Umbilical cord (tissue), 2 donors: ENCODE measurements at places on chromosomes 5 and 9.
A peak's percentile ranks its signal among the peaks of the same experiment; 100 is the strongest.

DNA sequence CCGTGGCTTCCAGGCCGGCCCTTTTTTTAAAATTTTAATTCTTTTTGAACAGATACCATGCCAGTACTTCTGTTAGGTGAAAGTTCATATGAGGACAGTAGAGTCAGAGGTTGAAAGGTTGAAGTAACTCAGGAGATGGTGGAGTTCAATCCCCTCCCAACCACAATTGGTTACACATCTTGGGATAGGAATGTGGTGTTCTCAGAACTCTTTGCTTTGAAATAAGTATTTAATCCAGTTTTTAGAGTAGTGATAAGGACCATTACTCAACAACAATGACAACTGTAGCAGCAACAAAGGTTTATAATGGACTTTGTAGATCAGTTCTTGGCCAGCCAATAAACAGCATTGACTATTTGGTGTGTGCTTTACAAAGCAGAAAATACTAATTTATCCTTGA, 116.0 kb downstream of the ARHGAP26 start:
- no peak for DNase-seq

DNA sequence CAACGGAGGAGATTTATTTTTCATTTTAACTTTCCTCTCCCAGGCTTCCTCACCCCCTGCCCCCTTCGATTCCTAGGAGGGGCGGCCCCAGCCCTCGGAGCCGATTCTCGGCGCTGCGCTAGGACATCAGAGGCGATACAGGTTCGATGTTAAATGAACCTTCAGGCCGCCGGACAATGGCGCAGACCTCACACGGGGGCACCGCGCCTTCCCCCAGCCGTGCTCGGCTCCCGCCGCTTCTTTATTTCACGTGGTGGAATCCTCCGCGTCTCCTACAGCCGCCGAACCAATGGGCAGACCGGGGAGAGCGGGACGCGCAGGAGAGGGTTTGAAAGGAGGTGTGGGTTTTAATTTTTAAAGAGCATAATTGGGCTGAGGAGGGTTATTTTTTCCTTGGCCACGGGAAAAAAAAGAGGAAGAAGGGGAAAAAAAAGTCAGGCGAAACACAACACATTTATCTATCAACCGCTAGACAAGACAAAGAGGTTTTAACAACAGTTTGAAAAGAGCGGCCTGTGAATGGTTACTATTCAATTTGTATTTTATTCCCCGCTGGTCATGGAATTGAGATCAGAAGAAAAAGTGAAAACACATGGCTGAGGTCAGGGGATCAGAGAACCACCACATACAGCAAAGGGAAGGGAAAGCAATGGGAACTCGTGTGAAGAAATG, 126.8 kb downstream of the TMEM174 start:
- no peak for DNase-seq

DNA sequence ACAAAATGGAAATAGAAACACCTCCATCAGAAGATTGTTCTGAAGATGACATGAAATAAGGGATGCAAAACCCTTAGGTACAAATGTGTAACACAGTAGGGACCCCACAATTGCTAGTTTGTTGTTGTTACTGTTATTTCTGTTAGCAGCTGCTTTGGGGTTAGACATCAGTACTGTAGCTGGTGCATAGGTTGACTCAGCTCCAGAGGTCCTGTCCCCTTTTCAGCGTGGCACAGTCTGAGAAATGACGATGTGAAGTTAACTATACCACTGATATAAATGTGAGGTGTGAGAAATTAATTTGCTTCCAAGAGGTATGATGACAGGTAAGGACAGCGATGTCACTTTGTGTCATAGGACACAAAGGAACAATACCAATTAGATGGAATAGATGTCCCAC, 384.6 kb upstream of the KLF4 start:
- no peak for DNase-seq

GRCh38 chr9:79255651-79256260, 316.0 kb upstream of the TLE4 start:
- DNase-seq, result no peak

DNA sequence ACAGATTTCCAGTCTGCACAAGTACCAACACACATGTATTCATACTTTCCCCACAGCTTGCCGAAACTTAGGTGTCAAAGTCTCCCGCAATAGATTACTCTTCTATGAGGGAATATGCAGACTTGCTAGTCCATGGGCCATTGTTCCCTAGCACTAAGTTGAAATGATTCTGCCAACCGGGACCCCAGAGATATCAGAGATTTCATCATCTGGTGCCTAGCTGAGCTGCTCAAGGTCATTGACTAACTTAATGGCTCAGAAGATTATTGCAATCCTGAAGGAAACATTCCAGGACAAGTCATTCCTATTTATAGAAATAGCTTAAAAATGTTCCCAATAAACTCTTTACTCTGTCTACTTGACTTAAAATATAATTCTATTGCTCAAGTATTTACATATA, 202.6 kb downstream of the PIK3R1 start:
- DNase-seq, result peak; percentile 78

- no peak for DNase-seq
Measured at GRCh38 chr5:141597394-141597793, 21.4 kb downstream of the DIAPH1 start.

GRCh38 chr9:104746285-104746684, 1.2 kb upstream of the NIPSNAP3A start:
- no peak for DNase-seq

DNA sequence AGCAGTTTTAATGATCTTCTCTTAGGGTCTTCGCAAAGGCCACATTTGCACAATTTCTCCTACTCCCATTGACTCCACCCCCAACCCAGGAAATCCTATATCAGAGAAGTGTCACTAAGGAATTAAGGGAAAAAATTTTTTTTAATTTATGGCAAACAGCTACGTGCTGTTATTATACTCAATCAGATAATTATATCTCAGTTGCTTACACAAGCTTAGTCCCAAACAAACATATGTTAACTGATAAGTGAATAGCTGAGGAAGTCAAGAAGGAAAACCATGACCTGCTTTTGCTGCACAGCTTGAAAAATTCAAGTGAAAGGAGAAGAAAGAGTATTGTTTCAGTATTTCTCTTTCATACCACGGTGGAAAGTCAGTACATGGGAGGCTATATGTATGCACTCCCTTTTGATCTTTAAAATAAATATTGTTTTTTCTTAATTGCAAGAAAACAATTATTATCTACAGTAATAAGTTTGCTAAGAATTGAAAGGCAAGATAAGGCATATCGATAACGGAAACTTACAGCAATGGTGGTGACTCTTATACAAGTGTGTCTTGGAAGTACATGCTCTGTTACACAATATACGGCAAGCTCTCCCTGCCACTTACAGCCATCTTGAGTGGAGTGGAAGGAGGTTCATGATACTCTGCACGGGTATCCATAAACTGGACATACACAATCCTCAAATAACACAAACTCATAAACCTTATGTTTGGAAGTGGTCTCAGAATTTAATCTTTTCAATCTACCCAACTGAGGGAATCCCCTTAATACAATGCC, 167.9 kb upstream of the FREM1 start:
- peak; percentile 31 for DNase-seq

GRCh38 chr9:117718701-117719100, 14.5 kb downstream of the TLR4 start:
- no peak for DNase-seq

GRCh38 chr5:57211039-57211438, 37.2 kb downstream of the GPBP1 start:
- no peak for DNase-seq

GRCh38 chr9:36892279-36892678, 141.8 kb downstream of the PAX5 start:
- no peak for DNase-seq

DNA sequence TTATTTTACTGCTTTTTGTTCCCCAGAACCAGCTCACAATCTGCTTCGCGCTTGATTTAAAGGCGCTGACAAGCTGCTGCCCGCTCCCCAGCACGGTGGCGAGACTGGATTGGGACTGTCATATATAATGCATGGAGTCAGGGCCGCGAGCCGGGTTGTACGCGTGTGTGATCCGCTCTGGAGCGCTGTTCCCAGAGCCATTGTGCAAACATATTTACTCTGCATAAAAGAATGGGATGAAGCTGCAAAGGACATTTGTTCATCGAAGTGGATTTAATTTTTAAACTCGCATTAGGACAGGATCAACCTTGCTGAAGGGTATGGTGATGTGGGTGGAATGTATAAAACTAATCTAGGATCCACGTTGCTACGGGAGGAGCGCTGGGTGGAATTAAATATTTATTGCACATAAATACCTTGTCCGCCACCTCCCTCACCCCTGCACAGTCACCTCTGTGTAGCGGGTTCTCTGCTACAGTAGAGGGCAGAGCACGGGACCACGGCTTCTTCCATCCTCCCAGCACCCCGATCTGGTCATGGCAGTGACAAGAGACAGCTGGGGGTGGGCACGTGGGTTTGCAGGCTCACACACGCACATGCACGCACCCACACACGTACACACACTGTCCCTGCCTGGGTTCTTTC, 18.1 kb upstream of the FCN1 start:
- no peak for DNase-seq

- no peak for DNase-seq
Measured at GRCh38 chr5:121384359-121384758, 467.3 kb upstream of the FTMT start.

DNA sequence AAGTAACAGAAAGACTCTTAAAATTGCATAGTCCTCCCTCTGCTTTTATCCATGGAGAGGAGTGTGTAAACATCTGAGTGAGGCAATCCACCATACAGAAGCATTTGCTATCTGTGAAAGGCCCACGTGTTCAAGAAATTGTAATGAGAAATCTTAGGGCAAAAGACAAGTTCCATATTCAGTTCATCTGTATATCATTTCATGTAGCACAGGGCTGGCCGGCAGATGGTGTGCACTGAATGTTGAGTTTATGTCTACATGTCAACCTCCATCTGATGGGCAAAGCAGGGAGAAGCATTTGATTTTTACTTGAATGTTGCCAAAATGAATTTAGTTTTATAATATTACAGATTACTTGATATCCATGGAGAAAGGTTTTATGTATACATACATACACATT, 179.5 kb upstream of the RAD23B start:
- DNase-seq, result no peak

GRCh38 chr5:139068494-139069151, 129.5 kb downstream of the SIL1 start:
- DNase-seq, result no peak

GRCh38 chr9:136740069-136740468, 2.7 kb downstream of the LCN10 start:
- DNase-seq, result no peak

- DNase-seq, result no peak
Measured at GRCh38 chr9:136532799-136533774, 12.8 kb downstream of the NOTCH1 start.

DNA sequence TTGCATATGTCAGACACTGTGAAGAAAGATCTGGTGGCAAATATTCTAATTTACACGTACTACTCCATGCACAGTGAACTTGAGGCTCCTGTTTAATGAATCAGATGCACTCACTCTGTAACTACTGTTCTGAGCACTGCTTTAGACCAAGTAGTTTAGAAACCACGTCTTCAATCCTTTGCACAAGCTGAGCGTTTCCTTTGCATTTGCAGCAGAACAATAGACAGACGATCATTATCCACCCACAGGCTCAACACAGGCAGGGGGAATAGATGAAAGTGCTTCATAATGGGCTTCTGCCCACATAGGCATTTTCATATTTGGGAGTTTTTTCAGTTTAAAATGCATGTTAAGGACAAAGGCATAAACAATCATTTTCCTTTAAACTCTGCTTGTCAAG, 423.3 kb upstream of the ADAMTS16 start:
- DNase-seq, result no peak

- no peak for DNase-seq
Measured at GRCh38 chr5:62922191-62922590, 343.6 kb downstream of the LRRC70 start.

DNA sequence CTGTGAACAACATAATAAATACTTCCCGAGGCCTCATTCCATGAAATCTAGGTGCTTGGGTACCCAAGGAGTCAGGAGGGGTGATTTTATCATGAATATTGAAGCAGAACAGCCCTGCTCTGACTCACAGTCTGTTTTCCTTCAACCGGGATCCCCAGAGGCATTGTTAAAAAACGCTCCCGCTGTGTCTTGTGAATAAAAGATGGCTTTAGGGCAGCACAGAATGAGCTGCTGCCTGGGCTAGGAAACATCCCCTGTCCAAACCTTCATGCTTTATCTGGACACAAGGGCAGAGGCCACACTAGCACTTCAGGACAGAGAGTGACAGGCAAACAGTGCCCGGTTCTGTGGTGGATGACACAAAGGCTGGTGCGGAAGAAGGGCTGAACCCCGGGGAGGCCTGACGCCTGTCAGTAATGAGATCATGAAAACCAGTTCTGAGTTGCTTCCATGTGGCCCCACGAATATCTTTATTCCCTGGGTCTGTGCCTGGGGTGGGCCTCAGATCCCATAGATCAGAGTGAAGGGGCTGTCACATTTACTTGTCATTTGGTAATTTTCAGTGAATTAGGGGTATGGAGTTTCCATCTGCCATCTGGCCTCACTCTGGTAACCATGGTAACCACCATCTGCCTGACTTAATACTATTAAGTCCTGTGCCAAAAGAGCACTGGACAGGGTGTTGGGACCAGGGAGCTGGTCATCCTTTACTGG, 2.6 kb downstream of the IGFBPL1 start:
- DNase-seq, result peak; percentile 72

DNA sequence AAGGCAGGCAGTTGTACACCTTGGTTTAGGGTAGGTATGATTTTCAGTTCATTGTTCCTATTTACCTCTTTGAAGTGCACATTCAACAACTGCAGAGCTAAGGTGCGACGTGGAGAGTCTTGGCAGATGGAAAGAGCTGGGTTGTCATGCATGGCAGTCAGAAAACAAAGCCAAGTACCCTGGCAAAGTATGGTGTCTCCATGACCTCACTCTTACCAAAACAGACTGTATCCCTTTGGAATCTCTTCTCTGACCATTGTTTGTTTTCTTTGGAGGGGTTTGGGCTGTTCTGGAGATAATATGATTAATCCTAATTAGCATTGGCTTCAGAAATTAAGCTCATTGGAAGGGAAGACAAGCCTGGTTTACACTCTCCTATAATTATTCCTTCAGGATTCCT, 665.7 kb downstream of the DNAH5 start:
- no peak for DNase-seq

GRCh38 chr5:35832762-35833161, 23.9 kb upstream of the IL7R start:
- DNase-seq, result no peak

GRCh38 chr9:130962418-130963316, 23.6 kb upstream of the FIBCD1 start:
- DNase-seq, result peak; percentile 44

DNA sequence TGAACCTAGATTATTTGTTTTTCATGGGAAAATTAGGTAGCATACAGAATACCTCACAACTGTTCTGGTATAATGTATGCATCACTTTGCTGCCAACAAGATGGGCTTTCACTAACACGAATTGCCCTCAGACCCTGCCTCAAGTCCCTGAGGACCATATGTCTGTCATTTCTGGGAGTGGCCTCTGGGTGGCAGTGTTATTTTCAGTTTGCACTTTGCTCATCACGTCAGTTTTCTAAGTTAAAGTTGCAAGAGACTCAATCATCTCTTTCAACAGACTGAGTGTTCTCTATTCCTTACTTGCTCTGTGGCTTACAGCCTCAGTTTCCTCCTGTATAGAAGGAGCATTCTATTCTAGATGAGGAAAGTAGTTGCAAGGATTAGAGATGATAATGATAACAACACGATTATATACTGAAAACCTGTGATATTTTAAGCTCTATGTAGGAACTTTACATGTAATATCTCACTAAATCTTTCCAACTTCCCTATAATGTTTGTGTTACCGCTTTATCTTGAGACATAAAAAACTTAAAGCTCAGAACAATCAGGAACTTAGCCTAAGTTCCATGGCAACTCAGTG, 55.7 kb downstream of the TSSK1B start:
- peak; percentile 76 for DNase-seq

- DNase-seq, result peak; percentile 67
Measured at GRCh38 chr9:16869131-16869881, 1.2 kb downstream of the BNC2 start.
